ENCODE measurements at places on chromosomes 3 and 15.

DNA sequence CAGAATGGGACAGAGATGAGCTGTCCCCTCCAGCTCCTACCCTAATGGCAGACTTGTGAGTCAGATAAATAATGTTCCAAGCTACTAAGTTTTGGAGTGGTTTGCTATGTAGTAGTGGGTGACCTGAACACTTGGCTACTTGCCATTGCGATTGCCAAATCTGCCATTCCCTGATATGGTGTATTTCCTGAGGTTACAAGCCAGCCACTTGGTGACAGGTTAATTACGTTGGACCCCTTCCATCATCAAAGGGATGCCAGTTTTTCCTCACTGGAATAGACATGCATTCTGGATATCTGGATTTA is 33.6 kb downstream of the MORF4L1 start:
- DNase-seq = no peak

DNA sequence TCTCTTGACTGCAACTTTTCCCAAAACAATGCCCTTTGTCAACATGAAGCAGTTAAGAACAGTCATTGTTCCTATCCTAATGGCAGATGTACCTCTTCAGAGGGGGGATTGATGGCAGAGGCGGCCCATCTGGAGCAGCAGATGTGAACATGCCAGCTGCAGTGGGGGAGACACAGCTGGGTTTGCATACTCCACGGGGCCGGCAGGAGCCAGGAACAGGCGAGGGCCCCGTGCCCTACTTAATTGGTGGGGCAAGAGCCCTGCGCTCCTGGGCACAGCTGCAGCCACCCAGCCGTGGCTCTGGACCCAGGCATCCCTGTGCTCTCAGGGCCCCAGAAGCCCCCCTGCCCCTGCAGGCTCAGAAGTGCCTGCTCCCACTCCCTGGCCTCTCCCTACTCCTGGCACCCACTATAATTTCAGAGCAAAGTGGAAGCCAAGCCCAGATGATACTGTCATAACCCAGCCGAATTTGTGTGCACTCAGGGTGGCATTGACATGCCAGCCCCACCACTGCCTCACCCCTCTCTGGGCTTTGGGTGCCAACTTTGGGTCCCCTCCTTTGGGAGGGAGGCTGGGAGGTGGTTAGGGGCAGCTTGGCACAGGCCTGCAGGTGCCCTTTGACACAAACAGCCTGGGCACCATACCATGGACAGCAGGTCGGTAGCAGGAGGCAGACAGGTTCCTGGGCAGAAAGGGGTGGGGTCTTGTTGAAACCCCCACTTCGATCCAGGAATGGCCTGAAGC is 34.6 kb downstream of the ROPN1B start:
- DNase-seq = no peak

- DNase-seq = no peak
These were observed 51.8 kb downstream of the RFTN1 start for GRCh38 chr3:16461463-16462245.

- DNase-seq = no peak
These were observed 39.2 kb downstream of the CMTM7 start for GRCh38 chr3:32430900-32431299.

- DNase-seq = no peak
These were observed 224.6 kb upstream of the NECTIN3 start for GRCh38 chr3:110846971-110847370.

GRCh38 chr3:66392966-66393332 is 107.9 kb downstream of the LRIG1 start:
- no peak for DNase-seq

DNA sequence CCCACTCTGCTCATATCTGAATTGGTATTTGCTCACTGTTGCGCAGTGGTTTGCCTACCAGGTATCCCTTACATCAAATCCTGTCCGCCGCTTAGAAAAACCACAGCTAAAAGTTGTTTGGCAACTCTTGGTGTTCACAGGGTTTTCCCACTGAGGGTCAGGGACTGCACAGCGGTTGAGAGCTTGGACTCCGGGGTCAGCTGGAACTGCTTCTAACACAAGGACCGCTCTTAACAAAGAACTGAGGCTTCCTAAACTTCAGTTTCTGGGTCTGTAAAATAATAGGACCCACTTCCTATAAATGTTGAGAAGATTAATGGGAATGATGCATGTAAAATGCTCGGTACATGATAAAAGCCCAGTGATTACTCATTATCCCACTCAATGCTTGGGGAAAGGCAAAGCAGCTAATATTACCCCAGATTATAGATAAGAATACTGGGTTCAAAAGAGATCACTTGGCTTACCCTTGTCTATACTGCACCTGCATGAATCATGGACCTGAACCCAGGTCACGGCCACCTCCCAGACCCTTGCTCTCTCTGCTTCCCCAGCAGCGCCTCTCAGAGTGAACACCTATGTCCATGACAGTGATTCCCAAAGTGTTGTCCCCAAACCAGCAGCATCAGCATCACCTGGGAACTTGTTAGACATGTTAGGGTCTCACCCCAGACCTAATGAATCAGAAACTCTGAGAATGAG is 36.1 kb downstream of the LIPC start:
- DNase-seq = no peak

GRCh38 chr3:127003601-127004280 is 20.8 kb downstream of the PLXNA1 start:
- DNase-seq = no peak

DNA sequence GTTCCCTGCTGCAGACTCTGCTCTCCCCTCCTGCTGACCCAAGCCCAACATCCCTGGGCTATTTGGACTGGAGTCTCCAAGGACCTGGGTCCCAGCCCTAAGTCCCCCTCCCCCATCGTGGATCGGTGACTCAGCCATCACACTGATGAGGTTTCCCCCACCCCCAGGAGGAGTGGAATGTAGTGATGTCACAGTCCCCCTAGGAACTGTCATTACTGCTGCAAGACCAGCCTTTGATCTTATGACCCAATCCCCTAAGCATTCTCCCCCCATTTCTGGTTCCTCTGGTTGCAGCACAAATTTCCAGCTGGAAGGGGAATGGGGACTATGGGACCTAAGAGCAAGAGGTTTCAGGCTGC is 63.4 kb upstream of the CSPG4 start:
- no peak for DNase-seq

- no peak for DNase-seq
These were observed 6.0 kb downstream of the MECOM start for GRCh38 chr3:169657351-169658124.

GRCh38 chr3:9216736-9217135 is 32.7 kb downstream of the SRGAP3 start:
- DNase-seq = no peak

GRCh38 chr3:147669077-147669476 is 259.9 kb downstream of the ZIC1 start:
- no peak for DNase-seq

- DNase-seq = no peak
These were observed 99.8 kb upstream of the BFSP2 start for GRCh38 chr3:133300102-133300501.

- no peak for DNase-seq
These were observed 279.6 kb upstream of the GADL1 start for GRCh38 chr3:31174079-31174478.

GRCh38 chr15:99099661-99100060 is 5.2 kb upstream of the SYNM start:
- no peak for DNase-seq

GRCh38 chr3:59992578-59992977 is 942.8 kb upstream of the CFAP20DC start:
- DNase-seq = no peak

GRCh38 chr3:124351430-124352148 is 359.7 kb upstream of the ROPN1 start:
- DNase-seq = no peak

DNA sequence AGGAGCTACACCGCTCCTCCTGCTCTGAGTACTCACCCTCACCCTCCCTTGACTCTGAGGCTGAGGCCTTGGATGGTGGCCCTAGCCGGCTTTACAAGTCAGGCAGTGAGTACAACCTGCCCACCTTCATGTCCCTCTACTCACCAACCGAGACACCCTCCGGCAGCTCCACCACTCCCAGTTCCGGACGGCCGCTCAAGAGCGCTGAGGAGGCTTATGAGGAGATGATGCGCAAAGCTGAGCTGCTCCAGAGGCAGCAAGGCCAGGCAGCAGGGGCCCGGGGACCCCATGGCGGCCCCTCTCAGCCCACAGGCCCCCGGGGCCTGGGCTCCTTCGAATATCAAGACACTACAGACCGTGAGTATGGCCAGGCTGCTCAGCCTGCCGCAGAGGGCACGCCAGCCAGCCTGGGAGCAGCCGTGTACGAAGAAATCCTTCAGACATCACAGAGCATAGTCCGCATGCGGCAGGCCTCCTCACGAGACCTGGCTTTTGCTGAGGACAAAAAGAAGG is 21.2 kb upstream of the APEH start:
- DNase-seq = no peak

DNA sequence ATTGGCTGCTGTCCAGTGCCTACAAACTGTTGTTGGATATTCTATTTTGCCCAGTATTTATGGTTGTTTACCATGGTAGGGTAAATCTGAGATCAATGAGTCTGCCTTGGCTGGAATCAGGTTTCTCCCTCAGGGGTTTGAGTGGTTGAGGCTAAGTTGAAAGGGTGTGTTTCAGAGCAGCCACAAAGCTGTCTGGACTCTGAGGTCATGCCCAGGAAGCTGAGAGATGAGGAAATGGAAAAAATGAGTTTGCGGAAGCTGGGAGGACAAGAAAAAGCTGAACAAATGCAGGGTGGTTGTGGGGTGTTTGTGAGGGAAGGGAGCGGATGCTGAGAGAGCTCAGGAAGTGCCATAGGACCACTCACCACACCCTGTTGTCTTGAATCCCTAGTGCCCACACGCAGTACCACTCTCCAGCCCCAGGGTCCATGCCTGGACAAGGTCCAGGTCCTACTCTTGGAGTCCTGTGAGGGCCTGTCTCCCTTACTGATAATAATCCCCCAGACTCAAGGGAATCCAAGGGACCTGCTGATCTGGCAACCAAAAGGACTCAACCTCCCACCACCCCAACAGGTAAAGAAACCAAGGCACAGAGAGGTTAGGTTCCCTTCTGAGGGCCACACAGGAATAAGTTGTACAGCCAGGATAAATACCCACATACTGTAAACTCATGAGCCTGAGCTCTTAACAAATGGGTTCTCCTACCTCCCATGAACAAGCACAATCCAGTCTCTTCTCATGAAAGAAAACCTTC is 81.6 kb downstream of the PPCDC start:
- peak; percentile 30 for DNase-seq

DNA sequence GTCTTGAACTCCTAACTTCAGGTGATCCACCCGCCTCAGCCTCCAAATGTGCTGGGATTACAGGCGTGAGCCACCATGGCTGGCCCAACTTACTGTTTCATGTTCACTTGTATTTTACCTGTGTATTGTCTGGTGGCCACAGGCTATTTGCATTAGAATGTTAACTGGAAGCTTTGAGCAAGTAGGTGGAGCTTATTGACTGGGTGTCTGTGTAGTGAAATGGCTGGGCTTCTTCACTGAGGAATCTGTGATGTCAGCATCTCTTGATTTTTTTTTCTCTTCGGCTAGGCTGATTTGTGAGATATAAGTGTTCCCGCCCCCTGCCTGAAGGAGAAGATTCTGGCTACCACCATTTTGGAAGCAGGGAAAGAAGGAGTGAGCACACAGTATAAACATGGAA is 237.8 kb upstream of the PEX5L start:
- no peak for DNase-seq

- no peak for DNase-seq
These were observed 34.8 kb upstream of the GSK3B start for GRCh38 chr3:120129051-120129450.

GRCh38 chr15:82272154-82272553 is 9.5 kb downstream of the SAXO2 start:
- DNase-seq = no peak

- peak; percentile 29 for DNase-seq
These were observed 153.6 kb downstream of the AKAP13 start for GRCh38 chr15:85534031-85534430.

GRCh38 chr3:133162670-133163305 is 124.6 kb downstream of the TMEM108 start:
- no peak for DNase-seq

GRCh38 chr3:158569794-158570193 is 1.2 kb upstream of the MLF1 start:
- DNase-seq = no peak

GRCh38 chr15:93566762-93567161 is 477.8 kb upstream of the RGMA start:
- no peak for DNase-seq

GRCh38 chr15:57335719-57336118 is 40.6 kb upstream of the CGNL1 start:
- DNase-seq = no peak

DNA sequence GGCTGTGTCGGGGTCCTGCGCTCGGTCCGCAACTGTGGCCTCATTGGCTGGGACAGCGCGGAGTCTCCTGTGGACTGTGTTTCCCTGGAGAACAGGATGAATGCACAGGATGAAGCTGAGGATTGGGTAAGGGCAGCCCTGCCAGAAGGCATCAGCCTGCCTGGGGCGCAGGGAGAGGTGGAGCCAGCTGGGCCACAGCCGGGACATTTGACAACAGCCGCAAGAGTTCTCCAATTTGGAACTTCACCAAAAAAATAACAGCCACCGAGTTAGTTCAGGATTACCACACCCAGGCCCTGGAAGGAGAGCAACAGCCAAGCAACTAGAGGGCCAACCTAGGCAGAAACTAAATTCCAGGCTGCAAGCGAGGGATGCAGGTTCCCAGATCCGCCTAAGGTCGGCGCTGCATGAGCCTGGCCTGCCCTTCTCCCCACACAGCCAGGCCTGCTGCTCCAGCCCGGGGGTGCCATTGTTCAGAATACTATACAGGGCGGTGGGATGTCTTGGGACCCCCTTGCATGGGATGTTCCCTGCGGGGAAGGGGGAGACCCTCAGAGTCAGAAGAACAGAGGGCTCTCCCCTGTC is 229.3 kb downstream of the OCA2 start:
- no peak for DNase-seq

DNA sequence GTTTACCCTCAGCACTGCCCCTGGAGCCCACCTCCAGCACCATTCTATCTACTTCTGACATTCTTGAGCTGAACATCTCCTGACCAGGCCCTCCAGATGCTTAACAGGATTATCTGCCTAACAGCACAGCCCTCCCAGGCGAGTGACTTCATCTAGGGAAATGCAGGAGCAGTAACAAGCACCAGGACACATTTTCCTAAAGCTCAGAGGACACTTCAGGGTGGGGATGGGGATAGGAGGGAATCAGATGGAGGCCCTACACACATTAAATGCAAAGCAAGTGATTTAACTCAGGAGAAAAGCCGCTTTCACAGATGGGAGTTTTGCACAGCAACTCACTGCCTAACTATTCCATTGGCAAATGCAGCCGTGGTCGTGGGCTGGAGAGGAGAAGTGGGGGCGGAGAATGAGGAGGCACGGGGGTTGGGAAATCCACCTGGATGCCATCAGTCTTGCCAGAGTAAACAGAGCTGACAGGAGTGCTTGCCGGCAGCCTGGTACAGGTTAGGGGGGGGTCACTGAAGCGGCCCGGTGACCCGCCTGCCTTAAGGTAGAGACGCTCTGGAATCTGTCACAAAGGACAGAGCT is 21.3 kb upstream of the BNC1 start:
- DNase-seq = no peak

GRCh38 chr15:90013503-90013937 is 12.4 kb downstream of the ZNF710 start:
- peak; percentile 65 for DNase-seq

- no peak for DNase-seq
These were observed 18.3 kb downstream of the LMCD1 start for GRCh38 chr3:8519774-8520448.

- DNase-seq = no peak
These were observed 3.2 kb upstream of the GABRG3 start for GRCh38 chr15:26967719-26968269.

GRCh38 chr3:19202303-19202702 is 54.0 kb downstream of the KCNH8 start:
- no peak for DNase-seq

GRCh38 chr3:108287146-108287545 is 9.2 kb upstream of the HHLA2 start:
- no peak for DNase-seq
